NCI-H1048 (cell line): ENCODE measurements at places on chromosomes 13 and 19.

- DNase-seq = no peak
Observed at GRCh38 chr19:54418030-54418929, 3.0 kb downstream of the TTYH1 start.

DNA sequence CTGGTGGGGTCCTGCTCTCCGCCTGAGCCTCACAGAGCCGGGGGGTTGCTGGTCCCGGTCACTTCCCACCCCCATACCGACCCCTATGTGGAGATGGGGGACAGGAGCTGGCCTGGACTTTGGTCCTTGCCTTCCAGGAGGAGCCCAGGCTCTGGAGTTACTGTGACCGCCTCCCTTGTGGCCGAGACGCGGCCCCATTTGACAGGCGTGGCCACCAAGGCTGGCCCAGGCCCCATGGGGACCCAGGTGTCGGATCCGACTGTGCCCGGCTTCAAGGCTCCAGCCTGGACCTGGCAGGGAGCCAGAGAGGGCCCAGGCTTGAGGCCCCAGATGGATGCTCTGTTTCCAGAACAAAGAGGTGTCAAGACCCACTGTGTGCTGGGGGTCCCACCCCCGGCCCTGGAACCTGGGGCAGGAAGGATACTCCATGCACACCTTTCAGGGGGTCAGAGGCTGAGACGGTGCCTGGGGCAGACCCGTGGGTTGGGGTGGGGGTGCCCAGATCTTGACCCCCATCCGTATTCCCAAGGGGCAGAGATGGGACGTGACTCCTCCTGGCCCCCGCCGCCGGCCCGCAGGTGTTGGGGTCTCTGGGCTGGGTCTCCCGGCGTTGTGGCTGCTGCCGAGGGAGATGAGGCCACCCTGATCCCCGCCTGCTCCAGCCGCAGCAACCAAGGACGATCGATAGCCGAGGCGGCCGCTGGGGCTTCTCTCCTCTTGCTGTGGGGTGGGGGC lies 47.8 kb upstream of the TCF3 start:
- DNase-seq = no peak

DNA sequence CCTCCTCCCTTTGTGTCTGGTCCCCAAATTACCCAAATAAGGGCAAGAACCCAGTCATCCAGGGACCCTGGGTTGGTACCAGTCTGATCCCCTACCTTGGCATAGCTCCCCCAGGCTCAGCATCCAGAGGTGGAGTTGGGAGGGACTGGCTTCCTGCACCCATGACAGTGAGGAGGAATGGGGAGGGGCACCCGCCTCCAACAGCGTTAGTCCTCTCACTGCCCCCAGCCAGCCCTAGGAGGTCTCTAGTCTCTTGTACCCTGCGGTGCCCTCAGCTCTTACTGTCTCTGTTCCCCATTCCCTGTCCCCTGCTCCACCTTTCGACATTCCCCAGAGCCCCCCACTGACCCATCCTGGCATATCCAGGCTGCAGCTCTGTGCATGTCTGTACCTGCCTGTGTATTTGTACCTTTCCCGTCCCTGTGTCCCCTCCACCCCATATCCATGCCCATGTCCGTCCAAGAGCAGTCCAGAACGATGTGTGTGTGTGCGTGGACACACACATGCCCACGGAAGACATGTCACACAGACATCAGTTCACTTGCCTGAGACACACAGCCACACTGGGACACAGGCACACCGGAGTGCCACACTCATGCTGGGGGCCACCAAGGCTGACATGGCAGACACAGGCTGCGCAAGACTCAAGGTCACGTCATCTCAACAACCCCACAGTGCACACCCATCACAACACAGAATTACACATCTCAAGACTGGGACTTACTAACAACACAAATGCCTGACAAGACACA lies 17.8 kb downstream of the ERFL start:
- DNase-seq = no peak

- no peak for DNase-seq
Observed at GRCh38 chr19:310141-310651, 19.0 kb upstream of the PLPP2 start.
